ENCODE measurements at places on chromosomes 7 and 10. TPM values are rescaled to one million over a fixed set of nuclear protein-coding genes. Genes with fewer than 3 reads are reported as not detected.

DNA sequence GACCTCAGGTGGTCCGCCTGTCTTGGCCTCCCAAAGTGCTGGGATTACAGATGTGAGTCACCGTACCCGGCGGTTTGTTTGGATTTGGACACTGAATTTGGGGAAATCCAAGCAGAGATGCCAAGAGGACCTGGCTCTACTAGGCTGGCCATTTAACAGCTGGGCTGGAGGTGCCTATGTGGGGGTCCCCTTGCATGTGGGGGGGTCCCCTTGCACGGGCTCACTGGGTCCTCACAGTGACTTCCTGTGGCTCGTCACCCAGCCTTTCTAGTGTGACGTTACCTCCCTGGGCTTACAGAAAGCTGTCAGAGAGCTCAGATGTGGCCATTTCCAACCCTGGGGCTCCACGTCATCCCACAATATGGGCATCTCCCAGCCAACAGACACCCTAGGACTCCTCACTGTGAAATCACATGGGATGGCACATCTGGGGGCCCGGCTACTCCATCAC lies 49.3 kb upstream of the GNA12 start:
- no peak for DNase-seq

DNA sequence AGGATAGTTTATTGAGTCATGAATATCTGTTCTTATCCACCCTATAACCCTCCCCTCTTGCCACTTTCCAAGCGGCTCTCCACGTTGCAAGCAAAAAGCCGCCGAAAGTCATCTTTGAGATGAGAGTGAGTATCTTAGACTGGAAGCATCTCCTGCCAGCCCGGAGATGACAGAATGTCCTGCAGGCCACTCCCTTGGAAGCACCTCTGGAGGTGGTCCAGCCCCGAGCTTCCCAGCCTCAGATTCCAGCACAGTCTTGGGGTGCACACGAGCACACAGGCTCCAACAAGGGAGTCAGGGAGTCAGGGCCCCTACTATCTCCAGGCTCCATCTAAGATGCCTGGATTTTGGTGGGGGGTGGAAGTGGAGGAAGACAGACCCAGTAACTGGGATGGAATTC lies 5.5 kb upstream of the ELN start:
- no peak for DNase-seq

DNA sequence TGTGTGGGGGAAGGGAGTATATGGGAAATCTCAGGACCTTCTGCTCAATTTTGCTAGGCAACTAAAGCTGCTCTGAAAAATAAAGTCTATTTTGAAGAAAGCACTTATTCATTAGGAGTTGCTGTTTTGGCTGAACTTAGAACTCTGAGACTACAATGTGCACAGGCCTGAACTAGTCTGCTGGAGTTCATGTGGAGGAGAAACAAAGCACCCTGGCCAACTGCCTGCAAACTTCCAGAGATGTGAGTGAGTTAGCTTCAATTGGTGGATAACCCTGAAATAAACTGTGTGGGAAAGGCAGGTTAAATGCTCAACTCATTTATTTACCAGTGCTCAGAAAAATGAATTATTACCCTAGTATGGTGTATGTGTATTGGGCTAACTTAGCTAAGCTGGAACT lies 17.3 kb upstream of the FAM241B start:
- DNase-seq = peak; percentile 17

The PRSS1 gene
- total RNA-seq = not detected

DNA sequence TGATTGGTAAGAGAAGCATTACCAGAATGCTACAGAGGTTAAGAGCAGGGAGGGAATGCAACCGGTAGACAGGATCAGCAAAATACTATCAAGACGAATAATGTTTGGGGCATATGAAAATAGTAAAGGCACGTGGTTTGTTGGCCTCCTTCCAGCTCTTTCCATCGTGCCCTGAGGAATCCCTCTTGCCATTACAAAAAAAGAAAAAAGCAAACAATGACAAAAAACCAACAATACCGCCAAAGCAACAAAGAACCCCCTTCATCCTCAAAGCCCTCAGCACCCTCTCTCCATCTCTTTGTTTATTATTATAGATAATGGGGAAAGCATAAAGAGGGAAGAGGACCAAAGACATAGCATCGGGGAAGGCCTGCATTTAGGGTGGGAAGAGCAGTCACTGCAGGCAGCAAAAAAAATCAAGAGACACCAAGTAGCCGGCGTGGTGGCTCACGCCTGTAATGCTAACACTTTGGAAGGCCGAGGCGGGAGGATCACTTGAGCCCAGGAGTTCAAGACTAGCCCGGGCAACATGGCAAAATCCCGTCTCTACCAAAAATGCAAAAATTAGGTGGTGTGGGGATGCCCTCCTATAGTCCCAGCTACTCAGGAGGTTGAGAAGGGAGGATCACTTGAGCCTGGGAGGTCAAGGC lies 78.0 kb downstream of the HIP1 start:
- DNase-seq = no peak

GRCh38 chr7:122258971-122259370 lies 45.6 kb downstream of the FEZF1 start:
- no peak for DNase-seq

The SHH gene
- total RNA-seq = 0.13 TPM

- DNase-seq = no peak
Observed at GRCh38 chr10:16458166-16458955, 21.6 kb downstream of the PTER start.

- peak; percentile 48 for DNase-seq
Observed at GRCh38 chr7:48337012-48337621, 165.9 kb downstream of the ABCA13 start.

The ENO4 gene
- total RNA-seq = not detected

- no peak for DNase-seq
Observed at GRCh38 chr7:102094316-102094650, 192.4 kb upstream of the SH2B2 start.

DNA sequence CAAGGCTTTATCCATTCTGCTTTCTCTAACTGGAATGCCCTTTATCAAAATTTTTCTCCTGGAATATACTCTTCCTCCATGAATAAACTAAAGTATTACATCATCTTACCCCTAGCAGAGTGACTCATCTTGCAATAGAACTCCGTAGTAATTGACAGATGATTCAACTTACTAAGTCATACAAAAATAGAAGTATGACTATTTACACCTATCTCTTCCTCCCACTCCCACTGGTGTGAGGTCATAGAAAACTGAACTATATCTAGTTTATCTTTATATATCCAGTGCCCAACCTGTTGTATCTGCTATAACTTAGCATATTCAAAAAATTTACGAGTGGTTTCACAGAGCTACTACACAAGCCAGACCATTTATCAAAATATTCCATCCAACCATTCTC lies 26.1 kb downstream of the ABCB1 start:
- peak; percentile 85 for DNase-seq

DNA sequence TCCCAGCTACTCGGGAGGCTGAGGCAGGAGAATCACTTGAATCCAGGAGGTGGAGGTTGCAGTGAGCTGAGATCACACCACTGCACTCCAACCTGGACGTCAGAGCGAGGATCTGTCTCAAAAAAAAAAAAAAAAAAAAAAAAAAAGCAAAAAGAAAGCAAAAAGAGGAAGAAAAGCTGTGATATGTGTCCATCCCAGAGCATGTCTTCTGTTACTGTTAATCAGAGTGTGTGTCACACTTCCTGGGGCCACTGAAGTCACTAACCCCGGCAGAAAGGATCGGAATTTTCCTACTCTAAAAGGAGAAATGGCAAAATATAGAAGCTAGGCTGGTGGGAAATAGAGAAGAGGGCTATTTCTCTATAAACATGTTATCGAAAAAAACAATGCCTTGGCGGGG lies 11.9 kb downstream of the PIK3AP1 start:
- DNase-seq = no peak

GRCh38 chr7:94044806-94045205 lies 40.7 kb upstream of the BET1 start:
- no peak for DNase-seq

The PAX4 gene
- total RNA-seq = not detected

DNA sequence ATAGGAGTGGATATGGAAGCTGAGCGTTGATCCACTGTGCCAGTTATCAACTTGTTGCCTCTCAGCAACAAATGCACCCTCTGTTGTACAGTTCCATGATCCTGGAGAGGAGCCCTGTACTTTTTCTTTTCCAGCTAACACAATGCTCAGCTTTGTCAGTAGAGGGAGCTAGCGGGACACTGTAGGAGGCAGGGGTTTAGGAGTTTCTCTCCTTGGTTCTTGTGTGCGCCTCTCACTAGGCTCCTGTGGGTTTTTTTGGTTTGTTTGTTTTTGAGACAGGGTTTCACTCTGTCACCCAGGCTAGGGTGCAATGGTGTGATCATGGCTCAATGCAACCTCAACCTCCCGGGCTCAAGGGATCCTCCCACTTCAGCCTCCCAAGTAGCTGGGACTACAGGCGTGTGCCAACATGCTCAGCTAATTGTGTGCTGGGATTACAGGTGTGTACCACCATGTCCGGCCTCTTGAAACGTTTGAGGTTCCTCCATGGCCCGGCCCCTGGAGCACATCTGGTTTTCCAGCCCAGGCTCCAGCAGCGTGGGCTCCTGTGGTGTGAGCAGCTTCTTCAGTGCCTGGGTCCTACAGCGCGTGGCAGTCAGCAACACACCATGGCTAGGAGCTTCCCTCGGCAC lies 12.0 kb upstream of the MARVELD1 start:
- peak; percentile 72 for DNase-seq

The CLCN1 gene
- total RNA-seq = under 0.01 TPM

GRCh38 chr7:138837627-138838026 lies 39.6 kb upstream of the ATP6V0A4 start:
- DNase-seq = peak; percentile 14

- no peak for DNase-seq
Observed at GRCh38 chr7:18768256-18768655, 272.7 kb downstream of the HDAC9 start.

- DNase-seq = peak; percentile 54
Observed at GRCh38 chr7:111486472-111487142, 75.7 kb downstream of the IMMP2L start.

The SUPV3L1 gene
- 46.6 TPM for total RNA-seq

- no peak for DNase-seq
Observed at GRCh38 chr7:69692611-69693010, 94.3 kb downstream of the AUTS2 start.

- DNase-seq = no peak
Observed at GRCh38 chr7:90825779-90826178, 229.7 kb downstream of the CDK14 start.

GRCh38 chr10:76550806-76551205 lies 1086.8 kb downstream of the KCNMA1 start:
- no peak for DNase-seq

DNA sequence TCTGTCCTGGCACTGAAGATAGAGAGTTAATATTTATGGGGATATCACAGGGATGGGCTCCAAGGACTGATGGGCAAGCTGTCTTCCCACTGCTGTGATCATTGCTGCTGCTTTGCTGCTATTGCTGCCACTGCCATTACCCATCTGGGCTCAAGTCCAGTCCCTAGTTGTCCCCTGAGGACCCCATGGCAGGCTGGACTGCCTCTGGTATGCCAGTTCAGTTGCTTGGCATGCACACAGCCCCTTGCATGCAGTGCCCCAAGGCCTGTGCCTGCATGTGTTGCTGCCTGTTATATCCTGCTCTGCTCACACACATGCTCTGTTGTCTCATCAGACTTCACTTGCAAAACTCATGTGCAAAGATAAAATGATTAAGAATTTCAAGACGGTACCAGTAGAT lies 109.5 kb downstream of the ADRA2A start:
- DNase-seq = no peak

The ZPBP gene
- not detected for total RNA-seq

The LDB3 gene
- under 0.01 TPM for total RNA-seq

The MNX1 gene
- total RNA-seq = 0.13 TPM

DNA sequence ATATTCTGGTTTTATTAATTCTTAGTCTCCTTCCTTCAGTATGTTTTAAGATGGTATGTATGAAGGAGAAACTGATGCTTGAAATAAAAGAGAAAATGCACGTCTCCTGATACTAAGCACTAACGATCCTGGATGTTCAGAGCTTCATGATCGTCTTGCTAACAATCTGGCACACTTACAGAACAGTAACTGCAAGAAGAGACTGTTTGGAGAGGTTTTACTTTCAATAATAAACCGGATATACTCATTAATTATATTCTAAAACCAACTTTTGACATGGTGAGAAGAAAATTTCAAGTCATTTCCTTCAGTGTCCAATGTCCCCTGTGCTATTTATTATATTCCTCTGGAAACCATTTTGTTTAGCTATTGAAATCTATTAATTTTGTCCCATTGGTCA lies 251.0 kb downstream of the NXPH1 start:
- DNase-seq = no peak

DNA sequence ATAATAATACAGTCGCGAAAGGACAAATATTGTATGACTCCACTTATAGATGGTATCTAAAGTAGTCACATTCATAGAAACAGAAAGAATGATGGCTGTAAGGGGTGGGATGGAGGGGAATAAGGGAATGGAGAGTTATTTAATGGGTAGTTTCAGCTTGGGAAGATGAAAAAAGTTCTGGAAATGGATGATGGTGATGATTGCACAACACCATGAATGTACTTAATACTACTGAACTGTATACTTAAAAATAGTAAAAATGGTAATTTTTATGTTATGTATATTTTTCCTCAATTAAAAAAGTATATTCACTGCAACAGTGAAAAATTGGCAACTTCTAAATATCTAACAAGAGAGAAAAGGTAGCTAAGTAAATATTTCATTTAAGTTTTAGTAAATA lies 265.8 kb downstream of the EXOC4 start:
- no peak for DNase-seq

DNA sequence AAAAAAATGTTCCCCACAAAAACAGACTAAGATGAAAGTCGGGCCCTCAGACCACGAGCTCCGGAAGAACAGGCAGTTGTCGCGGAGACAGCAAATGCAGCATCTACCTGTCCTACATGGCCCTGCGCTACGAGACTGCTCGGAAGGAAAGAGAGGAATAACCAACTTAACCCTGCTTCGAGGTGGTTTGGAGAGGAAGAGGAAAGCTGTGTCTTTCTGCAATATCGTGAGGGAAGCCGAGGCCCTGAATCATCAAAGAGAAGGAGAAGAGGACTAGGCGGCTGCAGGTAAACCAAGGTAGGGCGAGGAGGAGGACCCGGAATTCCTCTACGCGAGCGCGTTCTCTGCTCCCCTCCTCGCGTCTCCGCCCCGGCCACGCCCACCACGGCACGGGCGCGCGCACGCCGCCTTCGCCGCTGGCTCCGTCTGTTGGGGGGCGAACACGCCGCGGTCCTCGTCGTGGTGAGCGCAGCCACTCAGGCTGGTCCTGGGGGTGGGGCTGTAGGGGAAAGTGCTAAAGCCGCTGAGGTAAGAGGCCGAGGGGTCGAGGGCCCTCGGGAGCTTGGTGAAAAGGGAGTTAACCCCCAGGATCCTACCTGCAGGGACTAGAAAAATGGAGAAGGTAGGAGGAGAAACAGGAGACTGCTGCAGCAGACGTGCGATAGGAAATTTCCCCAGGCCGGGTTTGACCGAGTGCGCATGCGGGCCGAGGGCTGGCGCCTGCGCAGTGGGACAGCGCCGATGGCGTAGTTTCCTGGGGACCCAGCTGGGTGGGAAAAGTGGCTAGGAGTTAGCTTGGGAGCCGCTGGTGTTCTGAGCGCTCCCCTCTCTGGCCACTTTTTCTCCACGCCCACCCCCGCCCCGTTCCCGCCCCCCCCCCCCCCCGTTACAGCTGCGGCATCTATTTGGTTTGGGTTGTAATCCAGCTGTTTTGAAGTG lies at the start of the genes ANAPC16 and ASCC1:
ANAPC16 (plus strand) TSS at position 402 of the 939 bp plus-strand sequence. CDS start 7,903 bp downstream, outside the sequence.
ASCC1 (minus strand) TSS at position 666 of the 939 bp plus-strand sequence. CDS start 2,978 bp downstream, outside the sequence.
- DNase-seq = peak; percentile 86

- peak; percentile 44 for DNase-seq
Observed at GRCh38 chr10:100303724-100304319, 17.3 kb upstream of the BLOC1S2 start.

The FEZF1 gene
- not detected for total RNA-seq

All from bronchial epithelial cell (primary cell).